ENCODE measurements at places on chromosomes 5 and 9.
A peak's percentile ranks its signal among the peaks of the same experiment; 100 is the strongest.

GRCh38 chr5:157283434-157283833, 17.5 kb downstream of the CYFIP2 start:
- DNase-seq = no peak

DNA sequence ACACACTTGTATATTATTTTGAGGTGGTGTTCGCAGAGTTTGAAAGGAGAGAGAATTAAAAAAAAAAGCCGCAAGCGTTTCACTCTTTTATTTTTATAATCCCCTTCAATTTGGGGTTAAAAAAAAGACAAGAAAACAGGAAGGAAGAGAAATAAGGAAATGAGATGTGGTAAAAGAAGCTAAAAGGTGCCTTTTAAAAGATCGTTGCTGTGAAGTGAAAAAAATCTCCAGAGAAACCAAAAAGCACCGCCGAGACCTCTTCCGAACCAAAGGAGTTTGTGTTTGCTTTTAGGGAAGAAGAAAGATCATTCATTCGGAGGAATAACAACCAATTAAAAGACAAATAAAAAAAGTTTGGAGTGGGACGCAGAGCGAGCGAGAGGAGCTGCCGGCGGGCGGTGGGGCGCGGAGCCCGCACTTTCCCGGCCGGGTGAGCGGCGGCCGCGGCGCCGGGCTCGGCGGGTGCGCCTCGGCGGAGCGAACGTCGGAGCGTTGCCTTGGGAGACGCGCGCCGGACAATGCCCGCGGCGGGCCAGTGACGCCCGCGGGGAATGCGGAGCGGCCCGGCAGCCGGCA, 355 bp downstream of the TLE4 start:
- no peak for DNase-seq

GRCh38 chr5:29321591-29321990, 1871.9 kb upstream of the CDH6 start:
- no peak for DNase-seq

- peak; percentile 30 for DNase-seq
Measured at GRCh38 chr5:133821311-133821741, 147.1 kb downstream of the C5orf15 start.

GRCh38 chr9:136672431-136673087, 9.8 kb downstream of the EGFL7 start:
- no peak for DNase-seq

All from RWPE2 (cell line).